ENCODE measurements at places on chromosomes 5 and 9.

DNA sequence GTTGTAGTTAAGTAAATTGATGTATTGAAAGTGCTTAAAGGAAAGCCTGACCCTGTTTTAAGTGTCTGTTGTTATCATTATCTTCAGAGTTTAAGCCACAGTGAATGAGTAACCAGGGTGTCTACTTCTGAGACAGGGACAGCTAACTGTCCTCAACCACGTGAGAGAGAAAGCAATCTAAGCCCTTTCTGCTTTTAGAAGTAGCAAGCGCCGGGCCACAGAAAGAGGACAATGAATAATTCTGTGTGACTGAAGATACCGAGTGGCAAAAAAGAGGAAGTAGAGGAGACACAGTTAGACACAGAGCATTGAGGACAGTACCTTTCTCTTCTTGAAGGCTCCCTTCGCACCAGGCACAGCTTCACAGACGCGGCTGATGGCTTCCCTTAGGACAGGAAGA, 86.3 kb downstream of the S1PR3 start:
- no peak for DNase-seq

DNA sequence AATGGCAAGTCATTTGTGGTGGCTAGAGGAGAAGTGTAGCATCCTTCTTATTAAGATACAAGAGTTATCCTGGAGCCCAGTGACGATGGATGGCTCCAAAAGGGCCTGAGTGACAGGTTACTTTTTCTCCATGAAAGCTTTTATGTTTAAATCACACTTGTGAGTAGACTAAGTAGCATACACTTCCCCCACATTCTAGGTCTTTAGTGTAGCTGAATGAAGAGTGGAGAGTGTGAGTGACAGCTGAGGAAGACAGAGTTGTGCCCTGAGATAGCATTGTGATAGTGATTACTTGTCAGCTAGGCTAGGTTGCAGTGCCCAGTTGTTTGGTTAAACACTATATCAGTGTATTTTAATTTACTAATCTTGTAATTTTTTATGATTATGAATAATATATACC, 337.8 kb downstream of the TENT4A start:
- DNase-seq: no peak

- DNase-seq: no peak
Measured at GRCh38 chr5:165834891-165835290, 2329.5 kb downstream of the MAT2B start.

DNA sequence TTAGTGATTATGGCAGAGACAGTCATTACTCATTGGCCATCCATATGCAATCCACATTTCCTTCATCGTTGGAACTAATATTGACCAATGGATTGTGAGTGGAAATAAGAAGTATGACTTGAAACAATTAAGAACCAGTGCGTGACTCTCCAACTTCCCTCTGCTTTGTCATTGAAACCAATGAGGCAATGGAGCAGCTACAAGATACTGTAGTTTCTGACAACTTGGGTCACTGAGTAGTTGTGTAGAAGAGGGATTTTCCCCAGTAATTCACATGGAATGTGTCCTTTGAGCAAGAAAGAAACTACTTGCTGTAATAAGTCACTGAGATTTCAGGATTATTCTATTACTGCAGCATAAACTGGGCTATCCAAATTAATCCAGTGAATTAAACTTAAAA, 785.3 kb upstream of the RIOK2 start:
- DNase-seq: no peak

DNA sequence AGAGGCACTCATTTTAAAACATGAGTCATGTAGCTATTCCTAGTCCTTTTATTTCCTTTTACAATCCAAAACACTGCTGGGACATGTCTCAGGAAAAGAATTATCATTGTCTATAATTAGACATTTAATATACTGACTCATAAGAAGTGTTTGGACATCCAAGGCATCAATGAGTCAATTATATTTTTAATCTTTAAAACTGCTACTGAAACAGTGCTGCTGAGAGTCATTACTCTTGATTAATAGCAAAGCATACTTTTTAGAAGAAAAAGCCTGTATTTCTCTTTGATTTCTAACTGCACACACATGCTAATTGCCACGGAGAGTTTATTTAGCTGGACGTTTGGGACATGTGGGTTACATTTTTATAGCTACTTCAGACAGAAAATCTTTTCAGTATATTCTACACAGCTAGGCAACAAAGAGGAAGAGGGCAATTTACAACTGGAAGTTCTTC, 1249.0 kb upstream of the CDH18 start:
- DNase-seq: peak; percentile 33

All from DMS53 (cell line).